ENCODE measurements at places on chromosomes 12 and 14. TPM values are rescaled to one million over a fixed set of nuclear protein-coding genes. Genes with fewer than 3 reads are reported as not detected.

GRCh38 chr14:47009615-47010014 is 358.0 kb upstream of the RPL10L start:
- no peak for DNase-seq

Gene SERPINA1
- 2.5 TPM for total RNA-seq

Gene CPNE6
- not detected for total RNA-seq

DNA sequence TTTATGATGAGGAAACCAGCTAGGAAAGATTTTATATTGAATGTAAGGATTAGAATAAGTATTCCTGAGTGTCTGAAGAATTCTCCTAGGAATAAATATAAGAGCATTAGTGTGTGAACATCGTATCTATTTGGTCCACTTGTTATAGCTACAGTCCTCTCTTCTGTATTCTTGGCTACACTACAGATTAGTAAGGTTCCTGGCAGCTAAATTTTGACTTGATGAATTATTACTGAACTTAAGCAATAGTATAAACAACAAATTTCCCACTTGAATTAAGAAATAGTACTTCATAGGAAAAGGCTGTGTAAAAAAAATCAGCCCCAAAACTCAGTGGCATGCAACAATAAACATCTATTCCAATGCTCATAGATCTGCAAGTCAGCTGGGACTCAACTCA is 138.4 kb upstream of the G2E3 start:
- peak; percentile 13 for DNase-seq

Gene TSPAN8
- total RNA-seq, result 0.51 TPM

- no peak for DNase-seq
Observed at GRCh38 chr14:104464907-104465306, 114.7 kb upstream of the C14orf180 start.

- DNase-seq, result peak; percentile 12
Observed at GRCh38 chr12:57632073-57632957, 686 bp downstream of the B4GALNT1 start.

Gene GMFB
- 84.5 TPM for total RNA-seq

DNA sequence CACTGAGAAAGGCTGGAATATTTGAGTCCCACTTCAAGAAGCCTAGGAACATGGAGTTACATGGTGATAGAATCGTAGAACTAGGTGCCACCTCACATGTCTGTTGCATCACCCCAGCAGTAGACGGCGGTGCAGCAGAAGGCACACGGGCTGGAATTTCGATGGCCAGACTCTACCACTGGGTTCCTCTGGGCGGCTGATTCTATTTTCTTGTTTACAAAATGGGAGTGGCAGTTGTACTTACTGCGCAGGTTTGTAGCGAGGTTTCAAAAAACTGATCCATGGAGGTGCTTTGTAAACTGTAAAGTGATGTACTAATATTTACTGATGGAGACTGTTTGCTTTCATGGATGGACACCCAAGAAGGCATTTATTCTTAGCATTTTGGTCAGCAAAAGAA is 45.7 kb downstream of the WDR20 start:
- DNase-seq, result no peak

DNA sequence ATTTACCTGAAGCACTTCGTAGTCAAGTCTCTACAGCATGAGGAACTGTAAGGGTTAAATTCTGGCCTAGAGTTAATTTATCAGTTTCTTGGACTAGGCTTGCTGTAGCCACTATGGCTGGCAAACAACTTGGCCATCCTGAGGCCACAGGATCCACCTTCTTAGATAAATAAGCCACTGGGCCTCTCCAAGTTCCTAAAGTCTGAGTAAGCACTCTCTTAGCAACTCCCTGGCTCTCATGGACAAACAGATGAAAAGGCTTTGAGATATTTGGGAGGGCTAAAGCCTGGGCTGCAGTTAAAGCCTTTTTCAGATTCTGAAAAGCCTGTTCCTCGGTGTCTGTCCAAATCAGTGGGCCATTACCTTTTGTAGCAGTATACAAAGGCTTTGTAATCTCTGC is 675.0 kb downstream of the TMEM121 start:
- DNase-seq, result no peak

- no peak for DNase-seq
Observed at GRCh38 chr12:52405922-52406385, at the start of gene KRT82. KRT82 (minus strand) TSS chr12:52406335; CDS start chr12:52406277, 58 bp downstream.

- peak; percentile 64 for DNase-seq
Observed at GRCh38 chr14:99230208-99231151, 41.5 kb downstream of the BCL11B start.

Gene CLEC12A
- not detected for total RNA-seq

- no peak for DNase-seq
Observed at GRCh38 chr14:100278702-100279101, 27.5 kb downstream of the SLC25A29 start.

Gene KRT78
- total RNA-seq, result 64.7 TPM

DNA sequence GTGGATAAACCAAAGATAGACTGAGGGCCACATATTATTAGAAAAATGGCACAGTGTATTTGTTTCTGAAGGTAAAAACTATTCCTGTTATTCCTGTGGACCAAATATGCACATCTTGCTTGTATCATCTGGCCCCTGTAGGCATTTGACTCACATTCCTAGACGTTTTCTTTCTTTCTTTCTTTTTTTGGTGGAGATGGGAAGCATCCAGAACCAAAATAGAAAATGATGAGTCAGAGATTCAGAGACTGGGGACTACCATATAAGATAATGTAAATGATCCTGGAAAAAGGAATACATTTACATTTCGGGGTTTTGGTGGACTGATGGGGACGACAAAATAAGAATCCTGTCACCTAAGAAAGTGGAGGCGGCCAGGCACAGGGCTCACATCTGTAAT is 24.2 kb downstream of the TRIM9 start:
- no peak for DNase-seq

All from tongue (tissue), 3 donors.